ENCODE measurements at places on chromosomes 7 and 10.

GRCh38 chr7:16515785-16516685, 10.6 kb upstream of the LRRC72 start:
- DNase-seq, result no peak

DNA sequence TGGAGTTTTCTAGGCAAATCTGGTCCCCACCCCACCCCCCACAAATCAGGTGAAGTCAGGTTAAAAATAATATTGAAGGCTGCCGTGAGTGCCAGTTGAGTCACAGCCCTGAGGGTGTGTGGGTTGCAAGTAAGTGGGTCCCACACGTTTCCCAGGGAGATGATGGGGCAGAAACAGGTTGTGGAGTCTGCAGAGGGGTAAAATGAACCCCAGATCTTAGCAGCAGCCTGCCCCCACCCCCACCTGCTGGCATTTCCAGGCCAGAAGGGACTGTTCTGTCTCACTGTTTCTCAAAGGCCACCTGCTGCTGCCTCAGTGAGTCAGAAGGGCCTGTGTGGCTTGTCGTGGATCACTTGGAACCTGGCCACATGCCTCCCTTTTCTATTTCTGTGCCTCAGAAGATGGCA, 59.8 kb upstream of the SMNDC1 start:
- DNase-seq, result peak; percentile 46

DNA sequence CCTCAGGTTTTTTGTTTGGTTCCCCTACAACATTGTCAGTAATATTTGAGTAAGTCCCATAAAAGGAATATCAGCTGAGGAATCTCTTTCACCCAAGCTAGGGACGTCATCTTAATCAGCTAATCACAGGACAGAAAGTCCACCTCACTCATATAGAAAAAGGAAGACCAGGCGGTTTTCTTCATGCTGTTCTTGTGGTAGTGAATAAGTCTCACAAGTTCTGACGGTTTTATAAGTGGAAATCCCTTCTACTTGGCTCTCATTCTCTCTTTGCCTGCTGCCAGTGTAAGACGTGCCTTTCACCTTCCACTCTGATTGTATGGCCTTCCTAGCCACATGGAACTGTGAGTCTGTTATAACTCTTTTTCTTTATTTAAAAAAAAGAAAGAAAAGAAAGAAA, 308.1 kb upstream of the PFKP start:
- DNase-seq, result no peak

DNA sequence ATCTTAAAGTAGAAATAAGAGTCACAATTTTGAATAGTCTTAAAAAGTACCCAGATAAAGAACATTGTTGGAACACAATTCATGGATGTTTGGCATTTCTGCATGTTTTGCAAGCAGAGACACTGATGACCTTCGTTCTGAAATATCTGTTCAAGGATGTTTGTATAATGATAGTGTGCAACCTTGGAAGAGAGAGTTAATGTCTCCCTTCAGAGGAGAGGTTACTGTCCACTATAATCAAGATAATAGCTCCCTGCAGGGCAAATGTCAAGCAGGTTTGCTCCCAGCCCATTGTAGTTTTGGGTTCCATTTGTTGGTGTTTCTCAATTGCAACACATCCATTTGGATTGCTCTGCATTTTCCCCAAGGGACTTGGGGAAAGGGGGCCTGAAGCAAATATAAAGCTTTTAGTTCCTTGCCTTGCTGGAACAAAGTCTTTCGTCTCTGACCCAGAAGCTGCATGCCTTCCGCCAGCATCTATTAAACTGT, 45.2 kb downstream of the COL1A2 start:
- no peak for DNase-seq

DNA sequence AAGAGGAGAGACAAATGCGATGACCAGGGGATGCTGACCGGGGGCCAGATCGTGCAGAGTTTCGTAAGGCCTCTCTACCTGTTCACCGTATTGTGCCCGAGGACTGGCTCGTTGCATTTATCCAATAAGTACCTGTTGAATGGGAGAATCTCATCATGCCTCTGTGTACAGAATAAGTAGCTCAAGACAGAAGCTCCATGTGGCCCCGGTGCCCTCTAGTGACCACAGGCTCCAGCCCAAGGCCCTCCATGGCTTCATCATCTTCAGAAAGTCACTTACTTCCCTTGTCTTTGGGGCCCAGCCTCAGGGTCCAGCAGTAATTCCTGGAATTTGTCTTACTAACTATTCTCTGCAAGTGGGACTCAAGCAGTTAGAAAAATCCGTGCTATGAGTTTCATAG, 151.0 kb downstream of the CHN2 start:
- DNase-seq, result no peak

DNA sequence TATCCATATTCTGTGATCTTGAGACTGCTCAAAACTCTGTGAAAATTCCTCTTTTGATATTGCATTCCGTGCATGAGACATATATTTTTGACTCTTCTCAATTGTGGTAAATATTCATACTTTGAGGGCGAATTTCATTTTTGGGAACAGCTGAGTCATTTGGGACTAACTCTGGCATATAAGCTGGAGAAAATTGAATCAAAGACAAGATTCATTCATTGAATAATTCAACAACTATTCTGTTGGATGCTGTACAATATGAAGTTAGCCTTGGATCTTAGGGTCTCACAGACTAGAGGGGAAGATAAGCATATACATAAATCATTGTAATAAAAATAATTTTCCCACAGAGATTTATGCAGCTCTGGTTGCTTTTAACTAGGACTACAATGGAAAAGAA, 183.2 kb upstream of the NEBL start:
- DNase-seq, result no peak

GRCh38 chr7:134900166-134900982, 85.9 kb upstream of the AGBL3 start:
- DNase-seq, result no peak

DNA sequence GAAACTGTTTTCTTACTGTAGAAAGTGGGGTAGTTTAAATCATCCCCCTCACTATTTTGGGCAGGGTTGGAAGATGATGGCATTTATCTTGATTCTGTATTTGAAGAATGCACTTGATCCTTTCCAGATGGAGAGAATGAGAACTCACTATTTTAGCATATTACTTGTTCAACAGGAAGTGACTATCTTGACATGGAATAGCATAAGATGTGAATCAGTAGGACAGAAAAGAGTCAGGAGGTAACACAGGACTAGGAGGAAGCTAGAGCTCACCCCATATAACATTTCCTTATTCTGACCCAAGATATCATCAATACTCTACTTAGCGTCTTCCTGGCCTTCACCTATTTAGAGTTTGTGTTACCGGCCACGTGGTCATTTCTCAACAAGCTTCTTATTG, 400.2 kb downstream of the PHTF2 start:
- DNase-seq, result no peak
